ENCODE measurements at places on chromosomes 1 and 21.
A peak's percentile ranks its signal among the peaks of the same experiment; 100 is the strongest.

DNA sequence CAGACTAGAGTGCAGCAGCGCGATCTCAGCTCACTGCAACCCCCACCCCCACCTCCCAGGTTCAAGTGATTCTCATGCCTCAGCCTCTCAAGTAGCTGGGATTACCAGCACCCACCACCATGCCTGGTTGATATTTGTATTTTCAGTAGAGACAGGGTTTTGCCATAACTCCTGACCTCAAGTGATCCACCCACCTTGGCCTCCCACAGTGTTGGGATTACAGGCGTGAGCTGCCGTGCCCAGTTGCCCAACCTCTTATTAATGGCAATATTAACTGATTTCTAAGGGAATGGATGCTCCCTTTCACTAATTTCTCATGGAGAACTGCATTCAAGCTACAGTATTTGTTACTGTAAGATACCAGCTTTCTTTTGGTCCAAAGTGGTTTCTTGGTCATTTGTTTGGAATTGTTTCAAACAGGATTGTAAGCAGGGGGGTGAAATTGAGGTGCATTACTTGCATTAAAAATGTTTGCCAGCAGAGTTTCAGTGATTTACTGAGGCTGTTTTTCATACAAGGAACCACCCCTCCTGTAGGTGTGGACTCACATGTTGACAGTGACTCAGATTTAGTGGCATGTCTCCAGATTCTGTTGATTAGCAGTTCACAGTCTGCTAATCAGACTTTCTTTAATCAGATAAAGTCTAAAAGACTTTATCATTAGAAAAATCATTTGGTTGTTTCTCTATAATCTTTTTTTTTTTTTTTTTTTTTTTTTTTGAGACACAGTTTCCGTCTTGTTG, 3.9 kb upstream of the TGFBR3 start:
- peak; percentile 39 for DNase-seq

DNA sequence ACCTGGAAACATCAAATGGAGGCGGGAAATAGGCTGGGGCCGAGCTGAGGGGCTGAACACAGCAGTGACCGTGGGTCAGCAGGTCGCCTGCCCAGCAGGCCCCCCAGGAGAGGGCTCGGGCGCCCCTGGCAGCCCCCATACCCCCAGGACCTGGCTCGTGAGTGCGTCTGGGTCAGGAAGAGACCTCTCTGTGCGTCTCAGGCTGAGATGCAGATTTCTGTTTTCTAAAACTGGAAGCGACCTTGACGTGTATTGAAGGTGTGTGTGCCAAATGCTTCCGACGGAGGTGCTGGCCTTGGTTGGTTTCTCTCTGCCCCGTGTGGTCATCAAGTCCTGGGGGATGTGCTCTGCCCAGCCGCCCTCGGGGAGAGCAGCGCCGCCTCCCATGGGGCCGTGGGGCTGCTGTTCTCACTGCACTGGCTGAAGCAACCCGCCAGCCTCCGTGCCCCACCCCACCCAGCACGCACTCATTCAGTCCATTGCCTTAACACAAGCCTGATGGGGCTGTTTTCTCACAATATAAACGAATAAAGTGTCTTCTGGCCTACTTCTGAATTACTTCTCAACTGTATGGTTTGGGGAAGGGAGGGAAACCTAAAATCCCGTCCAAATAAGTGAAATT, 7.4 kb downstream of the PEX10 start:
- DNase-seq, result no peak

GRCh38 chr1:246302711-246303317, 204.3 kb downstream of the SMYD3 start:
- DNase-seq, result peak; percentile 45

DNA sequence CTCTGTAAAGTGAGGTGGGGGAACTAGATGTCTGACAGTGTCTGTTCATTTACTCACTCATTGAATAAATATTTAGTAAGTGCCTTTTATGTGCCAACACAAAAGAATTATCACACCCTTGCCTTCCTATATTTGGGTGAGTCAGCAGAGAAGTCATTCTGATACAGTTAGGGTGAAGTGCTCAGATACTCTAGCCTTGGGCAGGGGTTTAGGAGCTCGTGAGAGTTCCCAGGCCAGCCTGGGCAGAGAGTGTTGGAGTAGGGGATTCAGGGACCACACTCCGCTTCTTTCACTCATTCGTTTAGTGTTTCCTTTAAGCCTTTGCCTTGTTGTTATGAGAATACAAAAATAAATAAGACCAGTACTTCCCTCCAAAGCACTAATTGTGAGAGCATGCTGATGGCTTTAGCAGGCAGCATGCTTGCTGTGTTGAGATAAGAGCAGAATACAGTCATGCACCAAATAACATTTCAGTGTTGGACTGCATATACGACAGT, 83.9 kb downstream of the DYRK1A start:
- DNase-seq, result peak; percentile 62

- DNase-seq, result no peak
Observed at GRCh38 chr1:175755516-175756070, 12.2 kb upstream of the TNR start.

DNA sequence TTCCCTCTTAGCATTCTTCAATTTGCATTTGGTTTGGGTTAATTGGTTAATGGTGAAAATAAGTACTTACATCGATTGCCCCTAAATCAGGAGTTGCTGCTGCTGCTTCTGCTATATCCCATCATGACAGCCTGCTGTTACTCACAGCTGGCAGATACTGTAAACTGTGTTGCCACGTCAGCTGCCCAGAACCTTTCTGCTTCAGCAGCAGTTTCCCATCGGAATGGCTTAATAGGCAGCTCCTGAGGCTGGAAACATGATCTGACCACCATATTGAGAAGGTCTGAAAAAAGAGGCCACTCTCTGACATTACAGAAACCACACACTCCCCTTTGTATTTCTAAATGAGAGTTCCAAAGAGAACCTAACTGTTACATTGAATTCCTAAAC, 14.3 kb upstream of the SEC16B start:
- peak; percentile 94 for DNase-seq

- DNase-seq, result no peak
Observed at GRCh38 chr1:63975481-63975880, 201.7 kb downstream of the ROR1 start.

GRCh38 chr1:3955196-3955772, 55.2 kb upstream of the C1orf174 start:
- DNase-seq, result no peak

- no peak for DNase-seq
Observed at GRCh38 chr1:54838565-54839180, 37.5 kb upstream of the TTC22 start.

DNA sequence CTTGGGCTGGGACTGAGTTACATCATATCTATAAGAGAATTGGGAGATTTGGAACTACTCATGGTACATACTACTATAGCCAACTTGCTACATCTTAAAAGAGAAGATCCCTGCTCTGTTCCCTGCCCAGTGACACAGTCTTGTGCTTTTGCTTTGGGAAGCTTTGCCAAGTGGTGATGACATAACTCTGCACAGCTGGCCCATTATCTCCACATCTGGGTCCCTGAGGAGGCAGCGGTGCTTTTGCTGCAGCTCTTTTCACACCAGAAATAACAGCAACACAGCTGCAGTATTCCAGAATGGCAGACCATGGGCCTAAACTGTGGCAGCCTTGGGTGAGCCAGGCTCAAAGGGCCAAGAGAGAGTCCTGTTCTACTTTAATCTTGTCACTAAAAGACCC, 296.0 kb downstream of the HHAT start:
- no peak for DNase-seq

GRCh38 chr21:15809818-15810217, 80.0 kb downstream of the USP25 start:
- DNase-seq, result peak; percentile 3

- no peak for DNase-seq
Observed at GRCh38 chr1:1091344-1092148, 17.4 kb upstream of the RNF223 start.

DNA sequence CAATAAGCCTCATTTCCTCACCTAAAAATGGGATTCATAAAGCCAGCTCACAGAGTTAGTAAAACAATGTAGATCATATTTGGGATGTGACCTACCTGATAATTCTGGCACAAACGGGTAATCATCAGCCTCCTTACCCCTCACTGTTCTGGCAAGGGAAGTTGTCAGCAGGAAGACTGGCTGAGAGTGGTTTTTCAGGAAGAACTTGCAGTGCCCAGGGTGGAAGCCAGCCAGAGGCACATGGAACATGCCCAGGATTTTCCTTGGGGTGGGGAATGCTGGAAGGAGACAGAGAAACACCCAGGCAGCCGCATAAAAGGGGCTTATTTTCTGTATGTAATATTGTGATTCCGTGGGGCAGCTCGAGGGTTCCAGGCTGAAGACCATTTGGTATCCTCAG, 7.7 kb upstream of the SLC5A9 start:
- DNase-seq, result no peak

DNA sequence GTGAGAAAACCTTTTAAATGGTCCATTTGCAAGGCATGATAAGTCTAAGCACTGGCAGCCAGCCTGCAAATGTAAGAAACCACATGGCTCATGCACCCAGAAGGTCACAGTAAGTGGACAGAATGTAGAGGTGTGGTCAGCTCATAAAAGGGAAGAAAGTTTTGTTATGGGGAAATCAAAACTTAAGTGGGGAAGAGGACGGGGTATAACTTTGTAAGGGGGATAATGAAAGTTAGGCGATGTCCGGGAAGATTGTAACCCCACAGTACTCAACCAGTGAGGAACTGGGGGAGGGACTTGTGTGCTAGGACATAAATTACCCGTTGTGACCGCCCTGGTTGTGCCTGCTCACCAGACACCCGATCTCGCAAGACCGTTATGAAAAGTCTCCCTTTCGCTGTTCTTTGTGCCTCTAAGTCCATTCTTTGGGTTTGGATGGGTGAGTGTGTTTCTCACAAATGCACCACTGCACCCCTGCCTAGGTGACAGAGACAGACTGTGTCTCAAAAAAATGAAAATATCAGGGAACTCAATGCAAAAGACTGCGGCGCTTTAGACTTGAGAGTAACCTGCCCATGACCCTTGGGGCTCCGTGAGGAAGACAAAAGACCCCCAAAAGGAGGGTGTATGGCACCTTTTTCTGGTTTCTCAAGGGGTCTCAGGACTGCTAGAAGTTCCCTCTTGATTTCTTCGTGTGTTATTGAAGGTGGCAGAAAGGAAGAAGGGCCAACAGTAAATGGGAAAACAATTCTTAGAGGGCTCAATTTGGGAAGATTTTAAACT, 28.6 kb upstream of the ZNF496 start:
- no peak for DNase-seq

DNA sequence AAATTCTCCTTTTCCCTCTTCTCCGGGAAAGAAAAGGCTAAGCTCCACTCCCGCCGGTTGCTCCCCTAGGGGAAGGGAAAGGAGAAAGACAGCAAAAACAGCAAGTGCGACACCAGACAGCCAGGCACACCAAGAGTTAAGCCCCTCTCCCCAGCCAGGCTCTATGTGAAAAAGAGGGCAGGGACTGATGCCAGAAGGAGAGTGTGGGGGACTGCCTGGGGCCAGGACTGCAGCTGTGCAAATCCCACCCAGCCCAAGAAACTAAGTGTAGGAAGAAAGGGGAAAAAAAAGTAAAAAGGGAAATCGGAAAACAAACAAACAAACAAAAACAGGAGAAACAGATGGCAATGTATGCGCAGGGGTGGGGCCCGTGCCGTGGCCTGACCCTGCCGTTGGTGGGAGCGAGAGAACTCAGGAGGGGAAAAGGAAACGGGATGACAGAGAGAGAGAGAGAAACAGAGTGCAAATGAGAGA, 27.7 kb upstream of the FMO1 start:
- DNase-seq, result peak; percentile 65
